ENCODE measurements at places on chromosomes 6 and 20.
A peak's percentile ranks its signal among the peaks of the same experiment; 100 is the strongest.

- DNase-seq: no peak
Measured at GRCh38 chr6:45433533-45434380, 56.0 kb upstream of the SUPT3H start.

DNA sequence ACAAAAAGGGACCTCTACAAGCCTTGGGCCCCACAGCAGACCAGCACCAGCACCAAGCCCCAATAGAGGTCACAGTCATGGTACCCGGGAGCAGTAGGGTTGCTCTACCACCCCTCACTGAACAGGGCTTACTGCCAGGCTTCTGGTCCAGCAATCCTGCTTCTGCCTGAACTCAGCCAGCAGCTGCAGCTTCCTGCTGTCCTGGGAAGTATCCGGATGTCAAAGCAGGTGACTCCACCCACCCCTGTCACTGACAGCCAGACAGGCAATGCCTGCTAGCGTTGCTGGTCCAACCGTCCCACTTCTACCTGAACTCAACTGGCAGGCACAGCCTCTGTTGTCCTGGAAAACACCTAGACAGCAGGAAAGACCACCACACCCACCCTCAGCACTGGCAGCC lies 47.0 kb upstream of the PCSK2 start:
- no peak for DNase-seq

DNA sequence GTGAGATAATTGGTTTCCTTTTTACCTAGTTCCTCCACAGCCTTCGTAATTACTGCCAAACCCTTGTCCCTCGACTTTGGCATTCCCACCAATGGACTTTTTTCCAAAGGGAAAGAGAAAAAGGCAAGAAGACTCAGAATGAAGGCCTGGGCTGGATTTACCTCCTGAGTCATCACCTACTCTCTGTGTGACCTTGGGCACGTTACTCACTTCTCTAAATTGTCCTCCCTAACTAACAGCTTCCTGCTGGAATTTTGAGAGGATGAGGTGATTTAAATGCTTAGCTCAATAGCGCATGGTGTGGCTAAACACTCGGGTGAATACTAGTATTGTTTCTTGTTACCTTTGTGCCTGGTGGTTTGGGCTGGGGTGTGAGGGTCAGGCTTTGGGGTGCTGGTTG lies 146.6 kb downstream of the DHX35 start:
- no peak for DNase-seq

- DNase-seq: no peak
Measured at GRCh38 chr6:81984599-81984998, 232.1 kb upstream of the TENT5A start.

DNA sequence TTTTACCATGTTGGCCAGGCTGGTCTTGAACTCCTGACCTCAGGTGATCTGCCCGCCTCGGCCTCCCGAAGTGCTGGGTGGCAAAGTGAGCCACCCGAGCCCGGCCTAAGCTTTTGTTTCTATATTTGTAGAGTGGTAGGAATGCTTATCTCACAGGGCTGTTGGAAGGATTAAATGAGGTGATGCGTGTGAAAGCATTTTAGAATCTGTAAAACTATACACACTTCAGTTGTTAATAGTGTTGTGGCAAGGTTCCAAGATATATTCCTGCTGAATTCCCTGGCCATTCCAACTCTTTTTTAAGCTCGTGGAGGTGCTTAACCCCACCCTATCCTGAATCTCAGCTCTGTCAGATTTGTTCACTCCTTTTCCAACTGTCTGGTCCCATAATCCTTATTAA lies 89.9 kb upstream of the AKIRIN2 start:
- DNase-seq: no peak

DNA sequence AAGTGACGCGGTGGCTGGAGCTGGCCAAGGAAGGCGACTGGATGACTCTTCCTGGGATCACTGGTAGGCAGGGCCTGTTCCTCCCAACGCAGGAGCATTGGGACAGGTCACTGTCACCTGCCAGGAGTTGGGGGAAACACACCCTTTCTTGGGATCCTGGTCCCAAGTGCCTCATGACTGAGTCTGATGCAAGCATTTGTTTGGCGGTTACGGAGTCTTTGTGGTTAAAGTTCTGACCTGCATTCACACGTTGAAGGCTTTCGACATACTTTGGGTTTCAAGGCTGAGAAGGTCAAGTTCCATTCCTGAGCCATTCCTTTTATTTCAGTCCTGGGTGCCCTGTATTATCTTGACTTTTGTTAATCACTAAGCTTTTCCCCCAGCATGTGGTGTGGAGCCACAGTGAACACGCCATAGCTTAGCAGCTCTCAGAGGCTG lies 6.0 kb downstream of the PNLDC1 start:
- DNase-seq: peak; percentile 89

DNA sequence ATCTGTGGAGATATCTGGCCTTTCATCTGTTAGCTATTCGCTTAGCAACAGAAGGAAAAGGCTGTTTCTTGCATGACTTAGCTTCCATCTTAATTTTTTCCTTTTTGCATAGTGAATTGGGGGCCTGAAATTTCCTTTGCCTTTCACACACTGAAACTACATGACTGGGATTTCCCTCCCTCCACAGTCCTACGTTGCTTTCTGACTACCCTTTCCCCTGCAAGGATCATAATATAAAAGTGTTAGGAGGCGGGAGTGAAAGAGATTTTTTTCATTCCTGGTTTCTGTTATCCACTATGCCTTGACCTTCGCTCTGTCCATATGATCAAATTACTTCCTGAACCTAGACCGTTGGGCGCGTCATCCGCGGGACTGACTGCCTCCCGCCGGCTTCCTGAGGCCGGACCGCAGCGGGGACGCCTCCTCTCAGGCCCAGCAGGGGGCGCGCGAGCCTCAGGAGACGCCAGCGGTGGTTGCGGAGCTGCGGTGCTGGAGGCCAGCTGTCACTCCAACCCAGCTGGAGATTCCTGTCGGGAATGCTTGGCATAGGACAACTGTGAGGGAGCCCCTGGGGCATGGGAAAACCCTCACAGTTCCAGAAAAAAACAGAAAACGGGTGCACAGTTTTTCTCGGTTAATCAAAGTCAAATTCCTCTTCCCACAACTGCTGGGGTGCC lies 55.6 kb downstream of the MEP1A start:
- peak; percentile 56 for DNase-seq

DNA sequence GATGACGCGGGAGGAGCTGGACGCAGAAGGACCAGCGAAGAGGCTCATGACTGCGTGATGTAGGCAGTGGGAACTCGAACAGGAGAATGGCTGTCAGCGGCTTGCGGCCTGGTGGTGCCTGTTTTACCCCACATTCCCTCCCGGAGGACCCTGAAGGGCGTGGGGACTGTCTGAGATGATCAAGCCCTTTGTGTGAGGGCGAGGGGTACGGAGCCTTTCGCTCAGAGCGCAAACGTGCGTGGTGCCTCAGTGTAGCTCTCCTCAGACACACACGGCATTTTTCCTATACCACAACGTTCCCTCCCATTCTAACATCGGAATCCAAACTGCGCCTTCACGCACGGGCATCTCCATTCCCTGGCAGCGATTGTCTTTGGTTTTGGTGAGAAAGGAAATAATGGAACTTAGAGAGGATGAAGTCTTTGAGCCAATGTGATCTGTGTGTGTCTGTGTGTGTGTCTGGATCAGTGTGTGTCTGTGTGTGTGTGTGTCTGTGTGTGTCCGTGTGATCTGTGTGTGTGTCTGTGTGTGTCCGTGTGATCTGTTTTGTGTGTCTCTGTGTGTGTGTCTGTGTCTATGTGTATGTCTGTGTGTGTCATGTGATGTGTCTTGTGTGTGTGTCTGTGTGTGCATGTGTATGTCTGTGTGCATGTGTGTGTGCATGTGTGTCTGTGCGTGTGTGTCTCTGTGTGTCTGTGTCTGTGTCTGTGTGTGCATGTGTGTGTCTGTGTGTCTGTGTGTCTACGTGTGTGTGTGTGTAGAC lies 5.3 kb downstream of the PTK6 start:
- DNase-seq: no peak
